ENCODE measurements at places on chromosomes 5 and 9.

GRCh38 chr5:139651043-139651834, 3.1 kb downstream of the CXXC5 start:
- peak; percentile 73 for DNase-seq

GRCh38 chr9:130186051-130186450, 13.8 kb downstream of the NCS1 start:
- no peak for DNase-seq

GRCh38 chr9:121503444-121503843, 3.8 kb upstream of the GGTA1 start:
- DNase-seq = peak; percentile 86

DNA sequence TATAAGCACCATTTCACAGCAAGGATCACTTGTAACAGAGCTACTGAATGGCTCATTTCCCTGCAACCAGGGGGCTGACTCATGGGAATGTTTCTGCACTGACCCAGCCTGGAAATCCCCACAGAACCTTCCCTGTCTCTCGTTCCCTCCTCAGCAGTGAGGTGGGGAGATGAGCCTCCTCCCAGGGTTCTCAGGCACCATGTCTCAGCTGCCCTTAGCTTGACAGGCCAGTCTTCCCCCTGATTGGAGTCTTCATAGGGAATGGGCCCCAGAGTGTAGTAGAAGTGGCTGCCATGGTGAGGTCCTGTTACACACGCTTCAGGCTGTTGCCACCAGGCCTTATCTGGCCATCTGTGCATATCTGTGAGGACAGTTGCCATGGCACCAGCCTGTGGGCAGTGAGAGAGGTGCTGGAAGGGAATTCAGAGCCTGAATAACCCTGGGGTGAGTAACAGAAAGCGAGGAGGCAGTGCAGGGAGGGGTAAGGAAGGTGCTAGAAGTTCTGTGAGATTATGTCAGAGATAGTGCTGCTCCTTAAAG, 324.4 kb downstream of the ENC1 start:
- DNase-seq = peak; percentile 90

DNA sequence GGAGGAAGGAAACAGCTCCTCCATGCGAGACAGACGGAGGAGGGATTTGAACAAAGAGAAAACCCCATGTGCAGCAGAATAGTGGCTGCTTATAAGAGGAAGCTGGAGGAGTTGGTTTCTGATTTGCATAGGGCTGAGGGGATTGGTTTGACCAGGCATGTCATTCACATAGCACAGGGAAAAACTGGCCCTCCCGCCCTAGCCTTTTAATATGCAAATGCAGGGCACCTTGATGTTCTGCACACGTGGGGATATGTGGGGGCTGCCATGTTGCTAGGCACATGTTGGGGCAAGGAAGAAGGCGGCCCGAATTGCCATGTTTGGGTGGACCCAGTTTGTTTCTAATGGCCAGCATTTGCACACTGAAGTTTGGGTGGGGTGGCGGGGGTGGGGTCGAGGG, 42.2 kb downstream of the OSMR start:
- no peak for DNase-seq

- DNase-seq = no peak
Measured at GRCh38 chr5:68251804-68252522, 36.4 kb downstream of the PIK3R1 start.

- DNase-seq = no peak
Measured at GRCh38 chr9:105658351-105658750, 3.9 kb upstream of the TAL2 start.

- DNase-seq = no peak
Measured at GRCh38 chr5:31702712-31703111, 63.8 kb downstream of the PDZD2 start.

GRCh38 chr5:155884041-155884440, 442.9 kb upstream of the SGCD start:
- DNase-seq = no peak

GRCh38 chr9:93458712-93459111, 5.3 kb upstream of the FAM120AOS start:
- DNase-seq = peak; percentile 56

GRCh38 chr5:76737846-76738245, 21.9 kb downstream of the F2R start:
- DNase-seq = no peak

GRCh38 chr5:79753092-79753491, 63.5 kb downstream of the CMYA5 start:
- DNase-seq = no peak

DNA sequence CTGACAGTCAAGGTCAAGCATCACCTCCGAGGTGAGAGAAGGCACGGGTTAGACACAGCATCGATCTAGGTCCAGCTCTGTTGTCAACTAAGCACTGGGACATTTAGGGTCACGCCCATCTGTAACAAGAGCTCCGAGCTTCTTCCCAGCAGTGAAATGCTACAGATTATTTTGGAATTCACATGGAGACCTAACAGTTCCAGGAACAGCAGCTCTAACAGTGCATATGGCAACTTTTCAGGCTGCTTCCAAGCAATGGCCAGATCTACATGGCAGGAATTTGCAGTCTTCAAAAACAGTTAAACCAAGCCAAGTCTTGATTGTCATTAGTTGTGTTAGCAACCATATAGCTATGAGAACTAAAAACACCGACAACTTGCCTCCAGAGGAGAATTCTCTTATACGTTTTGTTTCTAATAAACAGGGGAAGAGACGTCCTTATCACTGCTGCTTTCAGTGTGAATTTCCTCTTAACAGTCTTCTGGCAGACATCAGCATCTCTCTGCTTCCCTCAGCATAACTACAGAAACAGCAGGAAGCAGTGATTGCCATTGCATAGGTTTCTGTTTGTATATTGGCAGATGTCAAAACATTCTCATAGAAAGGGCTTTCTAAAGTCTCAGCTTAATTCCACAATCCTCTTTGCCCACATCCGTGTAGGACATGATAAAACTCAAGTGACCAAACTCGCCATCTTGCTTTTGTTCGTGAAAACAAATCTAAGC, 242.1 kb upstream of the DAPK1 start:
- no peak for DNase-seq

GRCh38 chr5:125370461-125371205, 624.2 kb upstream of the ZNF608 start:
- DNase-seq = no peak

DNA sequence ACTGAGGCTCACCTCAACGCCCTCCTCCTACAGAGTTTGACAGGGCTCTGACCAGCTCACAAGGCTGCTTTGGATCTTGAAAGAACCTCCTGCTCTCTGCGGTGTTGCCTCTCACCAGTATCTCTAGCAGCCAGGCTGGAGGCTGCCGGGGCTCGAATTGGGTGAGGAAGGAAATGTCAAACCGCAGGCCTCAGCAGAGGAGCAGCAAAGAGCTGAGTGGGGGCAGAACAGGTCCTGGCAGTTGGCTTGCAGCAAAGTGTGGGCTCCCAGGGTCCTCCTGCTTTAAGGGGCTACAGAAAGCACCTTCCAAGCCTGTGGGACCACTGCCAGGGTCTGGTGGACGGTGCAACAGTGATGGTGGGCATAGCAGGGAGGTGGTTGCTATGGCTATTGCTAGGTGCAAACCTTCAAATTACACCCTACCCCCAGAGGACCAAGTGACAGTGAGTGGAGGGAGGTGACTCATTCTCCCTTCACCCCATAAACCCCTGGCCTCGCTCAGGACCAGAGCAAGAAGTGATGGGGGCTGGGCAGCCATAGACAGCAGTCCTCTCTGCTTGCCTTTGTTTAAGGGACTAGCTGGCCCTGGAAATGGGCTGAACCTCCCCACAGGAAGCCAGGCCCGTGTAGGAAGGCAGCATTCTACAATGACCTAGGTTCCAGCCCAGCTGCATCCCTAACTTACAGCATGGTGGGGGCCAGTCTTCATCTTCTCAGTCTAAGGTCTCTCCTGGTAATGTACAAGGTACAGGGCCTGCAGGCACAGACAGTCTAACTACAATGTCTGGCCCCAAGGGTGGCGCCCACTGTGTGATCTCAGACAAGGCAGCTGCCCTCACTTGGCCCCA, 18.7 kb downstream of the LCP2 start:
- peak; percentile 52 for DNase-seq

Data from inflammatory macrophage treated with lipopolysaccharide for 4 hours (primary cell).